Spinal cord (tissue), 10 donors: ENCODE measurements at places on chromosomes 2 and 18.

DNA sequence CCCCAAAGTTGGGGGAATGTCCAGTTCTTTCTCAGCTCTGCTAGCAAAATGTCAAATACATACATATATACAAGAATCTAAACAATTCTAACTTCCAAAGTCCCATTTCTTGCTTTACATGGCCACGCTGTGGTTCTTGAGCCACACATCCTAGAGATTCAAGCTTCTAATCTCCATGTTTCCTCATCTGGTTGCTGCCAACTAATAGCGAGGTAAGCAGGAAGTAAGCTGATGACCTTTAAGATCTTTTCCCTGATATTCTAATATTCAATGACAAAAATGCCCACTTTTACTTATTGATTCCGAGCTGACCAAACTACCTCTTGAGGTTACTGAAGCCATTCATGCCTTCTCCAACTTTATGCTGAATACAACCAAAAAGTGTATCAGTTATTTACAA, 3.3 kb downstream of the VPS54 start:
- DNase-seq, result no peak

DNA sequence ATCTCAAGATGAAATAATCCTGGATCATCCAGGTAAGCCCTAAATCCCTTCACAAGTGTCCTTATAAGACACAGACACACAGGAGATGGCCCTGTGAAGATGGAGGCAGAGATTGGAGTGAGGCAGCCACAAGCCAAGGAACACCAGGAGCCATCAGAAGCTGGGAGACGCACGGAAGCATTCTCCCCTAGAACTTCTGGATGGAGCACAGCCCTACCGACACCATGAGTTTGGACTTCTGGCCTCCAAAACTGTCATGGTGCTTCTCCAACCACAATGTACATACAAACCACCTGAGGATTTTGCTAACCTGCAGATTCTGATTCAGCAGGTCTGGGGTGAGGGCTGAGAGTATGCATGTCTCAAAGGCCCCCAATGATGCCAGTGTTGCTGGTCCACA, 42.5 kb downstream of the ADD2 start:
- DNase-seq, result no peak

DNA sequence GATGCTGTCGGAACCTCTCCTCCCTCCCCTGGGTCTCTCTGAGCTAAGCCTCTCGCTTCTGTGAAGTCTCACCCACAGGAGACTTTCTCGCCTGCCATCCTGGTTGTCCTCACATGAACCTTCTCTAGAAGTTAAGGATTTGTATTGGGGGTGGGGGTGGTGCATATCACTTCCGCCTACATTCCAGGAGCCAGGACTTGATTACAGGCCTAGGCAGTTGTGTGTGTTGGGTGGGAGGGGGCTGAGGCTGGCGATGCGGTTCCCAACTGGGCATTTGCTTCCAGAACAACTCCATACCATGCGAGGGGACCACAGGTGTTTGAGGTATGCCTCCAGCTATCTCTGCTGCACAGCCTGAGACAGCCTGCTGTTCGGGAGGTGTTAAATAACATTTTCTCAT, 56.8 kb upstream of the MGAT4A start:
- DNase-seq, result no peak

DNA sequence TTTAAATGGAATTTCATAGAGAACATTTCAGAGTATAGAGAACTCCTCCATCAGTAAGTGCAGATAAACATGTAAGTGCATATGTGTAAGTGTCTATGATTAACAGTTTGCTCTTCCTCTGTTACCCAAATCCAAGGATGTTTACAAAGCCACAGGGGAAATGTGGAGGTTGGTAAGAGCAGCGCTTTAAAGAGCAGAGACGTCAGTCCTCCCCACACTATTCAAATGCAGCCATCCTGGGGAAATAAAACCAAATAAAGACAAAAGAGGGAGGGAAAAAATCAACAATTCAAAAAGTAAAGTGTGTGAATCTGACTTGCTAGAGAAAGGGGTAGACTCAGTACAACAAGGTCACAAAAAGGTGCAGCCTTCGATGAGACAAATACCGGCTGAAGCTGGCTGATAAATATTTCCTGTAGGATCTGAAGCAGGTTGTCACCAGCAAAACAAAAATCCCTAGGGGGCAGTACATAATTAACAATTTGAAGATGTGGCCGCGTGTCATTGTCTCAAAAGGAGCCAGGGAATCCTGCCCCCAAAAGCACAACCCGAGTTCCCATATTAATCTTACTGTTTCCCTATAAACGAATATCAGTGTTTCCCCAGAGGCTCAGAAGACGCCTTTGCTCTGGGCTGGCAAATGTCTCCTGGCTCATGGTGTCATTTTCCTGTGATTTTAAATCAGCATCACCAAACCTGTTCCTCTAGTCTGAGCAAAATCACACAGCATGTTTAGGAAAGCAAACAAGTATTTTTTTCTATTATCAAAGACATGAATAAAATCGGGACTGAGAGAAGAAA, 216.5 kb downstream of the CDCA7 start:
- DNase-seq, result no peak

DNA sequence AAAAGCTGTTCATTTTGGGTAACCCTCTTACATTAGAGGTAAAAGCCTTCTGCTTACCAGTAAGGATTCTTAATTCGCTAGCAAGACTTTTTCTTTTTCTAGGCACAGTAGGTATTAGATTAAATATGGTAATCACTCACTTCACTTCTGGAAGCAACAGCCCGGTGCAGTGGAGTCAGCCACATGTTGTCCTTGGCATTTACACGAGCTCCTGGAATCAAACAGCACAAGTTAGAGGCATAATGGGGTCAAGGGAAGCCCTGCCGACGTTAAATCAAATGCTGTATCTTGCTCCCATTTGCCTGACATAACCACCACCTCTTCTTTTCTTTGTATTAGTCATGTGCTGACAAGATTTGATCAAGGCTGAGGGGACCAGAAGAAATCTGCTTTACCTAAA, 174.1 kb downstream of the ANKRD44 start:
- DNase-seq, result no peak

GRCh38 chr18:67692811-67693210, 176.3 kb upstream of the DSEL start:
- no peak for DNase-seq

DNA sequence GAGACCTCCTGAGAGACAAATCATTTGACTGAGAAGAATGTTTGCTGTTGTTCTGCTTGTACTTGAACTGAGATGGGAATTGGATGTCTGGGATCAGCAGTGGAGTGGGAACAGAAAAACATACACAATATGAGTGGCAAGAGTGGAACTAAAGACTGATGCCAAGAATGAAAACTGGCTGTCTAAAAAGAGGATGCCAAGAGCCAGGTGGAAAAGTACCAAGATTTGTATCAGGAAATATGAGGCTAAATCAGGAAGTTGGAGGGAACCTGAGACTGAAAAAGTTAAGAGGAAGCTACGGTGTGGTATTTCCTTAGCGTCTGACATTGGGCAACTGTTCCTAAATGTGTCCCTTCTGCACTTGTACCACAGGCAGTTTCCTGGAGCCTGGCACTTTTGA, 440.9 kb upstream of the CELF4 start:
- no peak for DNase-seq
